ENCODE measurements at places on chromosomes 1 and 21.

DNA sequence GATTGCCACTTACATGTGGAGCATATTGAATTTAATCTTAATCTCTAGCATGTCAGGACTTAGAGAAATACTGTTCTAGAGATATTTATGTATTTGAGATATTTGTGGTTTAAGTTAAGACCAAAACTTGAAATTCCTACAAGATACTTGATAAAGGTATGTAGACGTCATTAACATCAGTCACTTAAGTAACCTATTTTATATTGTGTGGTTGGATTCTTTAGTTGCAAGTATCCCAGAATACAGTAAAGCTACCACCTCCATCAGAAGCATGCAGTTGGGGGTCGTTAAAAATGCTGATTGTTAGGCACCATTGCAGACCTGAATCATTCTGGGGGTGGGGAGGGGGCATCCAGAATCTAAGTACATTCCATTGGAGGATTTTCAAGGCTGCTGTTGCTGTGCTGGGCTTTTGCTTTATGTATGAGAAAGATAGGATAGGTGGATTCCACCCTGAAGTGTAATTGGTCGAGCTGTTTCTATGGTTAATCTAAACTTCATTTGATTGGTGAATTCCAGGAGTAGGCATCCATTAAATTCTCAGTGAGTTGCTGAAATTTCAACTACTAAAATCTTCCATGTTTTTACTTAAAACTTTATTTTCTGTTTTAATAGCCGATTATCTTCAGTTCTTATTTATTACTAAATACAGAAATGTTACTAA is 4.0 kb downstream of the H3-3A start:
- no peak for DNase-seq

- DNase-seq, result no peak
These were observed 56.3 kb downstream of the POU2F1 start for GRCh38 chr1:167276969-167277368.

- DNase-seq, result no peak
These were observed 10.4 kb downstream of the NUAK2 start for GRCh38 chr1:205310976-205311704.

GRCh38 chr1:63010913-63011660 is 227.2 kb downstream of the ATG4C start:
- DNase-seq, result no peak

- no peak for DNase-seq
These were observed at the start of gene CD52 for GRCh38 chr1:26317612-26318337. Gene CD52, plus strand, starts transcription at chr1:26317958. Its CDS starts 60 bp downstream, at chr1:26318018.

- DNase-seq, result no peak
These were observed 37.5 kb upstream of the DNAJC11 start for GRCh38 chr1:6738987-6739676.

DNA sequence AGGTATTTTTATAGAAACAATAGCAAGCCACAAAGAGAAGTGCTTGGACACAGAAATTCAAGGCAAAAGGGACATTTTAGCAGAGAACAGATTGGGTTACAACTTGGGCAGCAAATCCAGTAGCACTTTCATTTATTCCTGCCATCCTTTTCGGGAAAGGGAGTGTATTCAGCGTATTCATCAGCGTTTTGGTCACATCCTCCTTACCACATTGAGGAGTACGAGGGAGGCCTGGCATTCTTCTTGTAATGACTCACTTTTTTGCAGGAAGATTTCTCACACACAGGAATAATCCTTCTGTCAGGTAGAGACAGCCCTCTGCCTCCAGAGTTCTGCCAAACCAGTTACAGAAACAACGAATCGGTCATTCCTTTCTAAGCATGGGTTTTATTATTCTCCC is 18.1 kb upstream of the FAM78B start:
- DNase-seq, result no peak

- DNase-seq, result no peak
These were observed 142.3 kb upstream of the SAMSN1 start for GRCh38 chr21:14688412-14688811.

DNA sequence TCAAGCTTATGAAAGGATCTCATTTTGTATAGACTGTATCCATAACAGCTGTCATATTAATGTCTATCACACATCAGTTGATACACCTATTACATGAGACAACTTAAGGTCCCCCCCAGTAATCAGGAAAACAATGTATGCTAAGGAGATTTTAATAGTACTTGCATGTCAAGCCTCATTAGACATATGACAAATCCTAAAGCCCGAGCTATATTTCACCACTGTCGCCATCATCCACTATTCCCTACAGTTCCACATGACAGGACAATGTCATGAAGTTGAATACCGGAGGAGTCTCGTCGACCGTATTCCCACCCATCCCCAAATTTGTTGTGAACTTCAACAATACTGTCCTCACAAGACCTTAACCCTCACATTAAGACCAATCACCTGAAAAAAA is 3.4 kb downstream of the HMGN1 start:
- DNase-seq, result no peak

- DNase-seq, result no peak
These were observed 134.6 kb upstream of the RUNX3 start for GRCh38 chr1:25064465-25065240.

DNA sequence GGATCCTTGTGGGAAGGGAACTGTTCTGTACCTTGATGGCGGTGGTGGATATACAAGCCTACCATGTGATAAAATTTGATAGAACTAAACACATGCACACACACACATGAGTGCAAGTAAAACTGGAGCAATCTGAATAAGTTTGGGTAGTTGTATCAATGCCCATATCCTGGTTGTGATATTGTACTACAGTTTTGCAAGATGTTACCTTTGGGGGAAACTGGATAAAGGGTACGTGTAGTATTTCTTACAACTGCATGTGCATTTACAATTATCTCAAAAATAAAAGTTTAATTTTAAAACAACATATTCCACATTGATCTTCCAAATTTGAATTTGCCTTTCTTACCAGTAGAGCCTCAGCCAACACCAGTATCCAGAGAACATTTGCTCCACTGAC is 99.6 kb downstream of the DTL start:
- no peak for DNase-seq

- no peak for DNase-seq
These were observed 195.3 kb downstream of the BRINP2 start for GRCh38 chr1:177366091-177366490.

DNA sequence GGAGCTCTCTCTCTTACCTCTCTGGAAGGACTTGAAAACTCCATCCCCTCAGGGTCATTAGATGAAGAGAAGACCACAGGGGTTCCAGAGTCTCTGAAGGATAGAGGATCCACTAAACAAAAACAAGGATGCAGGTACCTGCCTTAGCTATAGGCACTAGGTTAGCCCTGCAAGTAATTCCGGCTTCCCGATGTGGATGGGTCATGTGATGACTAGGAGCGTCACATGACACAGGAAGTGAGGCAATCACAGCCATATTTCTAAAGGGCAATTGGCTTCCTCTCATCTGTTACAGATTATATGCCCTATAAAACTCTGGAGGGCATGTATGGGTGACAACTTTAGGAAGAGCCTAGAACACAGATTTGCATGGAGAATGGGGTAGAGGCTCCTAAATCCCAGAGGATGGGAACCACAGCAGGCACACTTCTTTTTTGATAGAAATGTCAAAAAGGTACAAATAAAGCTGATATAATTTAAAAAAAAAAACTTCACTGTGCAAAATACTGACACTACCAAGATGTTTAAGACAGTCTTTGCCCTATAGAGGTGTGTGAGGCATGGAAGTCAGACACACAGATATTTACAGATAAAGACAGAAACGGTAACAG is 14.1 kb downstream of the ENTREP3 start:
- DNase-seq, result no peak

DNA sequence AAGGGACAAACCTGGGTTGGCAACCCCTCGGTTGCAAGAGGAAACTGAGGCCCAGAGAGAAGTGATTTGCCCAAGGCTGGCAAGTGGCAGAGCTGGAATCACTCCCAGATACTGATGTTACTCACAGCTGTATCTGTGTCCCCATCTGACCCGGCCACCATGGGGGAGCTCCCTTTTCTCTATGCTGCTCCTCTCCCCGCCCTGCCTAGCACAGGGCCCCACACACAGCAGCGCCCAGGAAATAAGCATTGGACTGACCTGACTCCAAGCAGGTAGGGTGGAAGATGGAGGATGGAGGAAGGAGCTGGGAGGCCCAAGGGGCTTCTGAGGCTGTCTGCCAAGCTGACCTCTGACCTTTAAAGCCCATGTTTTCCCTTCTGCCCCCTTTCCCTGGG is 3.0 kb upstream of the FBLIM1 start:
- no peak for DNase-seq

GRCh38 chr1:182061594-182061993 is at the start of gene ZNF648:
Gene ZNF648, minus strand, starts transcription at chr1:182061712. Its CDS starts 3,702 bp downstream, at chr1:182058010.
- DNase-seq, result no peak

DNA sequence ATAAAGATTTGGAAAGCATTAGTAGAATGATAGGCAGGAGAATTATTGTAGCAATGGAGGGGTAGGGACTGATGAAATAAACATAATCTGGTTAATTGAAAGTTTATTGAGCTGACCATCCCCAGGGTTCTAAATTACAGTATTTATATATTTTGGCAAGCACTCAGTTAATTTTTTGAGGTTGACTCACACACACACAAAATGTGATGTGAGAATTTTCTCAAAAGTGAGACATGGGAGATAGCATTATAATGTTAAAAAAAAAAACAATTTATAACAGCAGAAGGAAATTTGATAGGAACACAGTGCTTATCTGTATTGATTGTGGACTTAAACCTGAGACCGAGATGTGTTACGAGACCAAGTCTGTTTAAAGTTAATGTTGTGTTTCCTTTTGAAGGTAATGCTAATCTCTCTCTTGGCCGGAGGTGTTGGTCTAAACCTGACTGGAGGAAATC is 24.6 kb downstream of the TRIM45 start:
- DNase-seq, result no peak

- DNase-seq, result no peak
These were observed 91.5 kb downstream of the XCL2 start for GRCh38 chr1:168452329-168452728.

- no peak for DNase-seq
These were observed 226.7 kb downstream of the KCNT2 start for GRCh38 chr1:196381544-196381943.

DNA sequence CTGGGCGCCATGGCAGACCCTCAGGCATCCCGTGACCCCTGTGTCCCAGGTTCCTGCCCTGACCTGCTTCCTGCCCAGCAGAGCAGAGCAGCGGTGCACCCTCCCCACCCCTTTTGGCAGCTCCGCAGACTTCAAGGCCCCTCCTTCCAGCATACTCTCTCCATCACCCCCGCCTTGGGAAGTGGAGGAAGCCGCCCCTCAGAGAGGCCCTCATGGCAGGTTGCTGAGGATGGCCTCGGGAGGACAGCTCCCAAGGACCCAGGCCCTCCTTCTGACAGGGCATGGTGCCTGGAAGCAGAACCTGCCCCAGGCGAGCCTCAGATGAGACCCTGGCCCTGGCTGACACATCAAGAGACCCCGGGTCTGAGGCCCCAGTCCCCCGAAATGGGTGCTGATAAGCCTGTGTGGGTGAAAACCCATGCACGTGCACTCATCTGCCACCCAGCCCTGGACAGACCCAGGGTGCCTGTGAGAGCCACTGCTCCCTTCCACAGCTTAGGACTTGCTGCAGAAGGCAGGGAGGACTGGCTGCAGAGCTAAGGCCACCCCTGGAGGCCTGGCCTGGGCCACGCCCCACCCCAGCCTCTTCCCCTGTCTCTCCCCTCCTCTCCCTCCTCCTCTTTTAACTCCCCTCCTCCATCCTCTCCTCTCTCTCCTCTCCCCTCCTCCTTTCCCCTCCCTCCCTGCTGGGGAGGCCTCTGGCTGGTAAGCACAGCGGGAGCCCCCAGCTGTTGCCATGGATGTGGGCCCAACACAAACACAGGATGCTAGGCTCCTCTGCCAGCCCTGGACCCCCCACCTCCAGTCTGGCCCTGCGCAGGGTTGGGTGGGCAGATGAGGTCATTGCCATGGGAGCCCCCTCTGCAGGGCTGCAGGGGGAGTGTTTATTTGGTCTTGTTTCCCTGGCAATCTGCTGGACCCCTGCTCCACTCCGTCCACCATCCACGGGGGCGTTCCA is 33.7 kb downstream of the WNT9A start:
- no peak for DNase-seq

- no peak for DNase-seq
These were observed 136.6 kb upstream of the GFI1 start for GRCh38 chr1:92623187-92623778.

DNA sequence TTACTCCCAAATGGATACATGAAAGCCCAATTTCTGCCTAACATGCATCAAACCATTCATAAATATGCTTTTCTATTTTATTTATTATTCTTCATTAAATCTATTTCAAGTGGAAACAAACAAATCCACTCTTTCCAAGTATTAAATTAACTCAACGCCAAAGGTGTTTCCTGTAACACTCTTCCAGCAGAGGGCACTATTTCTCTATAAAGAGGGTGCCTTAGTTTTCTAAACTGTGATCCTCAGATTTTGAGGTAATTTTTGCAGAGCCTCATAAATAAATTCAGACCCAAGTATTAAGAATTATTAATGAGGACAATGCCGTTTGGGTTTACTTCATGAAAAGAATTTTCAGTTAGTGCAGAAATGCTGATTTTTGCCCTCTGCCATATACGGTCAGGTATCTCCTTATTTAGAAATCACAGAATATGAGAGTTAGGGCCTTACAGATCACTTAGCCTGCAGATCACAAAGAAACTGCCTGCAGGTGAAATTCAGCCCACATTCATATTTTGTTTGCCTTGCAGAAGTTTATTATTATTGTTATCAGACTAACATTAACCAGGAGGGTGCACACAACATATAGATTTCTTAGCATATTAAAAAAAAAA is 40.1 kb upstream of the MYSM1 start:
- DNase-seq, result no peak

DNA sequence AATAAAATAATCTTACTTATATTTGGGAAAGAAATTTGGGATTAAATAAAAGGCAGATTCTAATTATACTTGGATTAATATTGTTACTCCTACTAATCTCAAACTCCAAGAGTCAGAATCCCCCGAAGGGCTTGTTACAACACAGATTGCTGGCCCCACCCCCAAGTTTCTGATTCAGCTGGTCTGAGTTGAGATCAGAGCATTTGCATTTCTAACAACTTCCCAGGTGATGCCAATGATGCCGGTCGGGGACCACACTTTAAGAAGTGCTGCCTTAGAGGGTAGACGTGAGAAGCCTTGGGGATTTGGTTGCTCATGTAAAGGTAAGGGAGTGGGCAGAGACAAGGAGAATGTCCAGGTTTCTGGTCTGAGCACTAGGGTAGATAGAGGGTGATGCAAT is 47.2 kb downstream of the FMN2 start:
- DNase-seq, result no peak

DNA sequence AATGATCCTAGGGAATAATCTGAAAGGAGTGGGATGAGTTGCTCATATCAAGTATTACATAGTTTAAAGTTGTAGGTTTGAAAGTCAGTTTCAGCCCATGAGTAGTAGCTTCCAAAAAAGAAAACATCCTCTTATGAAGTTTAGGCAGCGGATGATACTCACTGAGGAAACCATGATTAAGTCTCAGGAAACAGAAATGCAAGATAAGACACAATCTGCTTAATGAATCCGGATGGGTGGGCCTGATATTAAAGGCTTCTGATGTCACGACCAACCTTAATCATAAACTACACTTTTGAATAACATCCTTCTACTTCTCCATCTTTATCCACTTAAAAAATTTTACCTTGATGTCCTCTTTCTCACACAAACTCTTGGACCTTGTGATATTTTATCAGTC is 61.8 kb downstream of the S1PR1 start:
- no peak for DNase-seq
